ENCODE measurements at places on chromosomes 11 and 22. TPM values are rescaled to one million over a fixed set of nuclear protein-coding genes. Genes with fewer than 3 reads are reported as not detected.

DNA sequence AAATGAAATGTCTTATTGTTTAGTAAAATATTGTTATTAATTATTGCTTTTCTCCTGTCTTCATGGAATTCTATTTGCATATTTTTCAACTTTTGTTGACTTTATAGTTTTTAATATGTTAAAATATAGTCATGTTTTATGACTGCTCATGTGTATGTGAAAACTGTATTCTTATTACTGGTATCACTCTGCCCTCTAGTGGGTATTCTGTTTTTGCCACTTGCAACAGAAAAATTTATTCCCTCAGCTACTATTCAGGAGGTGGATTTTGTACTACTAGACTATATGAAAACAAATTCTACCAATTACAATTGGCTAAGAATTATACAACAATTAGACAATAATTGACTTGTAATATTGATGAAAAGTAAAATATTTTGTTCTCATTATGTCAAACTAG, 45.0 kb downstream of the OR4C6 start:
- DNase-seq, result no peak

DNA sequence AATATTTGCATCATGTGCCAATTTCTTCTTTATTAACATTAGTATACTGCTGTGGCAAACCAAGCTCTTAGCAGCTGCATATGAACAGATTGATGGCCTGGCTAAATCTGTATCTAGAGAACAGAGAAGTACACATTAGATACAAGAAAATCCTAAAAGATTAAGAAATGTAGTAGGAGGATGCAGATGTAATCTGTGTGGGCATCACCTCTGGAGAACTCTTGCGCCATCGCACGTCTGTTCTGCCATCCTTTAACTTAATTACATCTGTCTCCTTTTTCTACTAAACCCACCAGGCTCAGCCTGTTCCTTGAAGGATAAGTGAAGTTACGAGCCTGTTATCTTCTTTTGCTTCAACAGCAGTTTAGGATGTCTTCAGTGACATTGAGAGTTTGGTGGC, 196.4 kb upstream of the PITPNB start:
- no peak for DNase-seq

Gene ROM1
- 1.9 TPM for polyA plus RNA-seq

GRCh38 chr11:74751303-74751702, 2.7 kb downstream of the RNF169 start:
- DNase-seq, result no peak

- no peak for DNase-seq
Observed at GRCh38 chr11:82092904-82093303, 640.8 kb downstream of the FAM181B start.

GRCh38 chr11:93993747-93994146, 27.4 kb upstream of the HEPHL1 start:
- DNase-seq, result no peak

Gene GSTT4
- not detected for polyA plus RNA-seq

DNA sequence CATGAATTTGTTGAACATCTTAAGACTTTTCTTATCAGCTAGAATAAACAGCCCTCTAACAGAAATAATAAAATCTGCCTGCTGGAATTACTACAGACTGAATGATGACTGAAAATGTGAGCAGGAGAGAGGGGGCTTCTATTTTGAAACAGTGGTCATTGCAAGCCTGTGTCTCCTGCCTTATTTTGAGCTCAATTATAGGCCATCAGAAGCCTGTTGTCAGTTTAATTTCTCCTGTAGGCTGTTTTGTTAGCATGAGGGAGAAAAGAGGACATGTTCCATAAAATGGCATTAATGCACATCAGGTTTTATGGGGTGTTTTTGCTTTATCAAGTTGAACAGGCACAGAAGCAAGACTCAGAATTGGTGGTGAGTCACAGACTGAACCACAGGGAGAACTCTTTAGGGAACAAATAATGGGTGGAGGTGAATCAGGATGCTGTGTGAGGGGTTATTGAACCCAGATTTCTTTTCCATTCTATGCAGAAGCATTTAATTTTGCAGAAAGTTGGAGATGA, 129.1 kb downstream of the PARVA start:
- DNase-seq, result no peak

GRCh38 chr11:72397333-72397732, 37.0 kb downstream of the CLPB start:
- DNase-seq, result no peak

Gene C1QTNF5
- polyA plus RNA-seq, result not detected

- DNase-seq, result no peak
Observed at GRCh38 chr11:11461473-11461872, 108.4 kb upstream of the CSNK2A3 start.

DNA sequence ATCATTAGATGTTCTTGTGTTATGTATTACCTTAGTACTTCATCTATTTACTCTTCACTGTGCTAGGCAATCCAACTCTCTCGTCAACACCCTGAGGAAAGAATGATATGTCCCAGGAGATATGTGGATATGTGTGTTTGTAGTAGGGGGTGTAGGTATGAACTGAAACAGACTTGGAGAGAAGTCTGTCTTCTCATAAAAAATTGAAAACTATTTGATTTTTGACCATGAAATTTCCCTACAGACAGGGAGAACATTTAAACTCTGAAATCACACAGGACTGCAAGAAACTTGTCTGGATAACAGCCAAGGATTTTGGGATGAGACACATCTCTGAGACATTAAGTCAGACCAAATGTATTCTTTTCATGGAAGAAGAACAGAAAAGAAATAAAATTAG, 967.0 kb upstream of the FAT3 start:
- no peak for DNase-seq

DNA sequence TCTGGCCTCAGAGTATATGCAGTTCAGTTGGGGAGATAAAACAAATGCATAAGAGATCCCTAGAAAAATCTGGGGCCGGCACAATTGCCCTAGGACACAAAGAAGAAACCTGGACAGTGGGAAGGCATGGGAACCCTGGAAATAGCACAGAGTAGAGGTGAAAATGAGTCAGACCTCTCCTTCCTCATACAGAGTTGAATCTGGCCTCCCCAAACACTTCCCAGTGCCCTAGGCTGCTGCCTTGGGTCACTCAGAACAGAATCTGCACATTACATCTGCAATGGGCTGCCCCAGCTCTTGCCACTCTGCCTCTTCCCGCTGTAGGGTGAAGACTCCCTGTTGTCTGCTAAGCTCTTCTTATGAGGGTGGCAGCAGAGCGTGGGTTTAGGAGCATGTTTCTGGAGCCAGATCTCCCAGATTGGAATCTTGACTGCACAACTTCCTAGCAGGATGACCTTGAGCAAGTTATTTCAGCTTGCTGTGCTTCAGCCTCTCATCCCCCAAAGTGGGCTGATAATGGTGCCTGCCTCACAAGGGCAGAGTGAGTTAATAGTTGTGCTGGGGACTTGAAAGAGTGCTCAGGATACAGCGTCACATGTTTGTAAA, 47.1 kb upstream of the NECTIN1 start:
- no peak for DNase-seq

DNA sequence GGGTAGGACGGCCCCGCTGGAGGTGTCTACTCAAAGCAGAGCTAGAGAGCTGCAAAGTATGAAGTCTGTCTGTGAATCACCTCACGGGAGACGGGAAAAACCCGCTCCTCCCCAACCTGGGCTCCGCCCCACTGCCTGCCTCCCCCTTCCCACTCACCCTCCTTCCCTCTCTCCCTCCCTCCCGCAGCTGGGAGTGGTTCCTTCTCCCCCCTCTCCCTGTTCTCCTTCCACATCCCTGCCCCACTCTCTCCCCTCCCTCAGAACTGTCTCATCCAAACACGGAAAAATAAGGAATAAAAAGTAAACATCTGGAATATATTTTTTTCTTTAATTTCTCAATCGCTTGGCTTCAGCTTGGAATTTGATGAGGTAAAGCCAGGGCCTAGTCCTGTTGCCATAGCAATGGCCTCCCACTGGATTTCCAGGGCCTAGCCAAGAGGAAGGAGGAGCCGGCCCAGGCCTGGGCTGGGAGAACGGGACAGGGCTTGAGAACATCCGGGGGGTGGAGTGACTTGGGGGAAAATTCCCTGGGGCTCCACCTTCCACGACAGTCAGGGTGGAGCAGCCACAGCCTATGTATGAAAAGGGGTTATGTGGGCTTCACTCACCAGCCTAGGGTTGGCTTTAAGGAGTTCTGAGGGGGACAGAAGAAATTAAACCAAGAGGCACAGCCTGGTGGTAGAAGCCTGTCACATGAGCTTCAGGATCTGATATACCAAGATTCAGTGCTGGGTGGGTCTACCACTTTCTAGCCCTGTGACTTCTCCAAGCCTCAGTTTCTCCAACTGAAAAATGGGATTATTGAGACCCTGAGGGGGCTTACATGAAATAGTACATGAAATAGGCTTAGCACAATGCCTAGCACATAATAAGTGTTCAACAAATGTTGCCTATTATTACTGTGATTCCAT, 2.2 kb downstream of the TNKS1BP1 start:
- DNase-seq, result no peak

- no peak for DNase-seq
Observed at GRCh38 chr11:105344938-105345337, 205.4 kb upstream of the CARD18 start.

DNA sequence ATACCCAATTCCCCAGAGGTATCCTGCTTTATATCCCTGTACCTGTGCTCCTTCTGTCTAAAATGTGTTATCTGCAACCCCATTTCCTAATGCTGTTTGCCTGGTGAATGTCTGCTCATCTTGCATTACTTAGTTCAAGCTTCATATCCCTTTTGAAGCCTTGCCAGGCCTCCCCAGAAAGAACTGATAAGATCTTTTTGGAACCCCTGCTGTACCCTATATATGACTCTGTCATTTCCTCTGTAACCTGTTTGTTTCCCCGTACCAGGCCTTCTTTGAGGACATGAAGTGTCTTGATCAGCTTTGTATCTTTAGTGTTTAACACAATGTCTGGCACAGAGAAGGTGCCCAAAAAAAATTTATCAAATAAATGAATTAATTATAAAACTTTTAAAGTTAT, 77.6 kb downstream of the LIF start:
- no peak for DNase-seq

GRCh38 chr11:10309163-10310093, 4.6 kb downstream of the ADM start:
- no peak for DNase-seq

Gene KIF18A
- polyA plus RNA-seq, result 3.8 TPM

DNA sequence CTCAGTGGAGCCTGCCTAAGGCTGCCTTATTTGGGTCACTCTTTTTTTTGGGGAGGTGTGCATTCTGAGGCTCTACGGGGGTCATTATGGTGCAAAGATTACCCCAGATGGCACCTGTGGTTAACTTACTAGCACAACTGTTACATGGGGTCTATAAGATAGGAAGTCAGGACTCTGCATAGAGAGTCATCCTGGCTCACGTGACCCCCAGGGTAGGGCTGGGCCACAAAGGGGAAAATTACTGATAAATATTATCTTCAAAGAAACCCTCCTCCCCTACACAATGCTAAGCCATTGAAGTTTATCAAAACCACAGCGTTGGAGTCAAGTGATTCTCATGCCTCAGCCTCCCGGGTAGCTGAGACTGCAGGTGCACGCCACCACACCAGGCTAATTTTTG, 397.1 kb downstream of the MN1 start:
- no peak for DNase-seq

Gene CAVIN3
- 26.0 TPM for polyA plus RNA-seq

- DNase-seq, result no peak
Observed at GRCh38 chr11:35631891-35632290, 13.6 kb downstream of the FJX1 start.

GRCh38 chr11:121163658-121164308, 62.7 kb downstream of the TECTA start:
- no peak for DNase-seq
